Stimulated activated CD4-positive, alpha-beta T cell treated with anti-CD3 and anti-CD28 coated beads, Interleukin-4, amount 100 ng/mL, for 4 hours (primary cell): ENCODE measurements at places on chromosomes 7 and 10.
A peak's percentile ranks its signal among the peaks of the same experiment; 100 is the strongest.

GRCh38 chr7:19575909-19576557 lies 132.8 kb downstream of the POLR1F start:
- DNase-seq, result no peak

DNA sequence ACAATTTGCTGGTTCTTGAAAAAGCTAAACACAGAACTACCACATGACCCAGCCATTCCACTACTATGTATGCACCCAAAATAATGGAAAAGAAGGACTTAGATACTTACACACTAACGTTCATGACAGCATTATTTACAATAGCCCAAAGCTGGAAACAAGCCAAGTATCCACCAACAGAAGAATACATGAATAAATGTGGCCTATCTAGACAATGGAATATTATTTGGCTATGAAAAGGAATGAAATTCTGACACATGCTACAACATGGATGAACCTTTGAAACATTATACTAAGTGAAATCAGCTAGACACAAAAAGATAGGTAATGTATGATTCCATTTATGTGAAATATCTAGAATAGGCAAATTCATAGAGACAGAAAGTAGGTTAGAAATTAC lies 67.4 kb upstream of the EXOC4 start:
- no peak for DNase-seq

GRCh38 chr10:43921478-43921877 lies 272.8 kb upstream of the ZNF32 start:
- no peak for DNase-seq

- no peak for DNase-seq
These were observed 65.2 kb downstream of the ZMYND11 start for GRCh38 chr10:200405-200804.

DNA sequence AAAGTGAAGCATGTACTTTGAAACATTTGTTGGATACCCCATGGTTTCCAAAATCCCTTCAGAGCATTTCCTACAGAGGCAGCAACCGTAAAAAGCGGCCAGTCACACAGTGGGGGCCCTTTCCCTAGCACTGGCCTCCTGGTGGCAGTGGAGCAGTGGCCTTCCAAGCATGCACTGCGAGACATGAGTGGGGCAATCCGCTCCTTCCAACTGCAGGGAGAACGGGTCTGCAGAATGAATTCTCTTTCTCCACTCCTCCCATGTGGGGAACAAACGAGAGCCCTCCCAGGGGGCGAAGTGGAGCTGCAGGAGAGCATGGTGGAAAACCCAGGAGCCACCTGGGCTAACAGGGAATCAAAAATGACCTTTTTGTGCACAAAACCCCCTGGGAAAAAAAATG lies 542.9 kb upstream of the GALNT17 start:
- DNase-seq, result no peak

GRCh38 chr7:2231992-2232765 lies 566 bp downstream of the MAD1L1 start:
- DNase-seq, result peak; percentile 6

GRCh38 chr10:17617031-17617911 lies at the start of gene HACD1:
Gene HACD1, minus strand, starts transcription at chr10:17617374. Its CDS starts 35 bp downstream, at chr10:17617339.
- DNase-seq, result peak; percentile 53

- DNase-seq, result no peak
These were observed 83.8 kb downstream of the PDGFA start for GRCh38 chr7:435630-436366.

GRCh38 chr10:29355411-29355991 lies 66.6 kb downstream of the LYZL1 start:
- DNase-seq, result no peak

GRCh38 chr10:60139798-60140566 lies 233.6 kb upstream of the CCDC6 start:
- DNase-seq, result no peak

- DNase-seq, result no peak
These were observed 62.4 kb downstream of the TFEC start for GRCh38 chr7:115968171-115968570.

- no peak for DNase-seq
These were observed 6.4 kb downstream of the USP6NL start for GRCh38 chr10:11604865-11605650.

- no peak for DNase-seq
These were observed 331.6 kb downstream of the GFRA1 start for GRCh38 chr10:115941361-115941771.

- no peak for DNase-seq
These were observed 1.3 kb downstream of the ANKRD16 start for GRCh38 chr10:5888351-5888750.

DNA sequence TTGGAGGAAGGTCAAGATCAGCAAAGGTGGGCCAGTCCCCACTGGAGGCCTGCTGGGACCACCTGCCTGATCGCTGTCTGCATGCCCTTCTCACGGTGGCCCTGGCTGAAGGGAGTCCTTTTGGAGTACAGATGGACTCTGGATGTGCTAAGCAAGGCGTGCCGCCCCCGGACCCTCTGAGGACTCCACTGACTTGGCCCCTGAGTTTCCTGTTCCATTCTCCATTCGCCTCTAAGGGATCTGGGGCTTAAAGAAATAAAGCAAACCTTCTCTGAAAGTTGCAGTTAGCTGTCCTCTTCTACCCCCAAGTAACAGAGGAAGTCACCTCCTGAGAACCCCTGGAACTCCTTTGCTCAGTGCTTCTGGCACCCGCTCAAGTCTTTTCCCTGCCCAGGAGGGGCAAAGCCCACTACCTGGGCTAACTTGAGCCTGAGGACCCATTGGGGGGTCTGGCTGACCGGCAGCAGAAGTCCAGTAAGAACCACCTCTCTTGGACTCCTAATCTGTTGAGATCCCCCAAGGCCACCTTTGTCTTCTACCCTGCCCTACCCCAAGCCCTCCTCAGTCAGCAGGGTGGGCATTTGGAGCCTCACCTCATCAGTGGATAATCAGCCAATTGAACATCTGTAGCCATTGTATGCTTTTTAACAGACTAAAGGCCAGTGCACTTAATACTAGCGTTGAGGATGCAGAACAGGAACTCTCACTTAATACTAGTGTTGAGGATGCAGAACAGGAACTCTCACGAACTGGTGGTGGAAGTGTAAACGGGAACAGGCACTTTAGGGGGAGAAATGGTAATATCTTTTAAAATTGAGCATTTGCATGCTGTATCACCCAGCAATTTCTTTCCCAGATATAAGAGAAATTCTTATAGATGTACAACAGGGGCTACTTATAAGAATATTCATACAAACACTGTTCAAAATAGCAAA lies 2.2 kb downstream of the TBATA start:
- no peak for DNase-seq

GRCh38 chr7:143945423-143945822 lies 9.2 kb upstream of the OR2F1 start:
- no peak for DNase-seq

- no peak for DNase-seq
These were observed 46.4 kb downstream of the TMEM168 start for GRCh38 chr7:112743811-112744210.

GRCh38 chr7:76343294-76343930 lies 15.4 kb downstream of the YWHAG start:
- DNase-seq, result no peak

GRCh38 chr10:133024704-133025557 lies 62.8 kb upstream of the ADGRA1 start:
- no peak for DNase-seq

GRCh38 chr7:1473864-1474512 lies 14.7 kb upstream of the MICALL2 start:
- DNase-seq, result peak; percentile 89

- no peak for DNase-seq
These were observed 64.4 kb downstream of the GRB10 start for GRCh38 chr7:50718311-50718710.

GRCh38 chr7:128045766-128046165 lies 14.5 kb upstream of the LRRC4 start:
- DNase-seq, result no peak

DNA sequence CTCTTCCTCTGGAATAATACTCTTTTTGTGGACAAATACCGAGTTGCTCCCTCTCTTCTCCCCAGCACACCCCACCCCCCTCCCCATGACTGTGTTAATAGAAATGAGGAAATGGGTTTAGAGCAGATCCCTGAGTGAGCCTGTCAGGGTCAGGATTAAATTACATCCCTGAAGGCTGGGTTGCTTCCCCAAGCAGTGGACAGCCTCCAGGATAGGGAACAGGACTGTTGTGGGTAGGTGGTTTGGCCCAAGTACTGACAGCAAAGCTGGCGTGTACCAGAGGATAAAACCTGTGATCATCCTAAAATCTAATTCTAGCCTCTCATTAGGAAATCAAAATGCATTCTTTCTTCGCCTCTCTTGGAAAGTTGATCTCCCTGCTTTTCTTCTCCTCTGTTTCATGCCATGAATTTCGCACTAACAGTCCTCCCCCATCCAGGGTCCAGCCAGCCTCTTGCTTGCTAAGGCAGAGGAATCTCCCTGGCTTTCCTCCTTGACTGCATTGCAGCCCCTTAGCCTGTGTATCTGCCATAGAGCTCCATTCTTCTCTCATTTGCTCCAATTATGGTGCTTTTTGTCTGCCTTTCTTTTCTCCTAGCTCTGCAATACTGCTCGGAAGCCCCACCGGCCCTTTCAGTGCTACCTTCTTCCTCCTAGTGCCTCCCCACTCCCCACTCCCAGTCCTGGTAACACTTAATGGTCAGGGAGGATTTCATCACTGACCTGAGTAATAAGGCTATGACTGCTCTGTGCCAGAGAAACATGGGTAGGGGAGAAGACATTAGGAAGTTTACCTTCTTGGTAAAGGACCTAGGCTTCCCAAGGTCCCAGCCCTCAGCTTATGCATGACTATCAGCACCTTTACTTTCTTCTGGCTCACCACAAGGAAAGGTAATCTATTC lies 8.4 kb downstream of the LRRC4 start:
- DNase-seq, result no peak
